Stimulated activated CD8-positive, alpha-beta memory T cell treated with anti-CD3 and anti-CD28 coated beads, Interleukin-2, amount 100 ng/mL, for 1 hour (primary cell): ENCODE measurements at places on chromosomes 4 and X.
A peak's percentile ranks its signal among the peaks of the same experiment; 100 is the strongest.

DNA sequence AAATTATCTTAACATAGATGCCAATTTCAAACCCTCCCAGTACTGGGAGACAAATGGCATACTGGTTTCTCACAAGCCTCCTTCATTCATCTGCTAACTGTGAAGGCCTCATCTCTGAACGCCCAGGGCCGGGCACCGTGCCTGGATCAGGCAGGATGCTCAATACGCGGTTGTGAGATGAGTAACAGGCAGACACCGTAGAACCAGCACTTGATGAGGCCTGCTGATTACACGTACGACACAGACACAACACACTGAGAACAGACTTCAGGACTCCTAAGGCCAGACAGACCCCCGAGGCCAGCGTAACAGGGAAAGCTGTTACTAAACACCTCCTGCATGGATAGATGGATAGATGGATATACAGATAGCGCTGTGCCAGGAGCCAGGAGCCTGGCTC lies 154.6 kb downstream of the AFAP1 start:
- DNase-seq, result no peak

DNA sequence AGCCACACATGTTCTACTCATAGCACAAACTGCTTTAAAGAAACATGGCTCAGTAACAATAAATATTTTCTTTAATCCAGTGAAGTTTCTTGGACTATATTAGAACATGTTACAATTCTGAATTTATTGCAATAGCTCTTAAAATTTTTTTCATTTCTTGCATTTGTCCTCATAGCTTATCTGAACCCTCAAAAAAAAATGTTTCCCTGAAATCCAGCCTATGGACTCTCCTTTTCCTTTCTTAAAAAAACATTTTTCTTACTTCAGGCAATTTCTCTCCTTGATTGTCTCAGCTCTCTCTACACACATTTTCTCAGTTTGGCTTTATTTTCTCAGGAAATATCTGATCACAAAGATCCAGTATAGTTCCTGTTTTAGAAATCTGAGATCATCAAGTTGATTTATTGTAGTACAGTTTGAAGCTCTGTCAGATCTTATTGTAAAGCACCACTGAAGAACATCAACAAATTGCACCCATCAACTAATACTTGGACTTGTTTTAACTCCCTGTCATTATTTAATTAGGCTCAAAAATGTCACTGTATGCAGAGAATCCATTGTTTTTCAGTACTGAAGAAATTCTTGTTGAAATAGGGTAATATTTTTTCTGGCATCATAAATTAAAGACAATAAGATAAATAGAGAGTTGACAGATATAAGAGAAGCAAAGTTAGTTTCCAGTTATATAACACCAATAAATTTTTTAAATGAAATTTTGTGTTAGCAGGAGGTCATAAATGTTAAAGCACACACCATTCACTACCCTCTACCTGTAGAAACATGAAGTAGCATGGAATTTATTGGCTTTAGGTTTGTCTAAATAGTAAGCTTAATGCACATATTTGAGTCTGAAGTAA lies 317.7 kb downstream of the ARHGAP24 start:
- DNase-seq, result no peak

- DNase-seq, result no peak
These were observed 34.5 kb upstream of the FAAH2 start for GRCh38 chrX:57251965-57252364.

DNA sequence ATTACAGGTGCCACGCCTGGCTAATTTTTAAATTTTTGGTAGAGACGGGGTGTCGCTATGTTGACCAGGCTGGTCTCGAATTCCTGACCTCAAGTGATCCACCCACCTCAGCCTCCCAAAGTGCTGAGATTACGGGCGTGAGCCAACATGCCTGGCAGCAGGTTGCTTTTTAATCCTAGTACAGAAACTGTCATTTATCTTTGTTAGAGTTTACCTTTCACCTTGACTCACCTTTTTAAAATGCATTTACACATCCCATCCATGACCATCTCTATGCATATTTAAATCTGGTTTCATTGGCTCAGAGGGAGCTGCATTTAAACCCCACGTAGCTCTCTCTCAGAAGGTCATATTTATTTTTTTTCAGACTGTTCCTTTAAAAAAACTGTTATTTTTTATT lies 31.9 kb downstream of the SLC16A2 start:
- DNase-seq, result no peak

DNA sequence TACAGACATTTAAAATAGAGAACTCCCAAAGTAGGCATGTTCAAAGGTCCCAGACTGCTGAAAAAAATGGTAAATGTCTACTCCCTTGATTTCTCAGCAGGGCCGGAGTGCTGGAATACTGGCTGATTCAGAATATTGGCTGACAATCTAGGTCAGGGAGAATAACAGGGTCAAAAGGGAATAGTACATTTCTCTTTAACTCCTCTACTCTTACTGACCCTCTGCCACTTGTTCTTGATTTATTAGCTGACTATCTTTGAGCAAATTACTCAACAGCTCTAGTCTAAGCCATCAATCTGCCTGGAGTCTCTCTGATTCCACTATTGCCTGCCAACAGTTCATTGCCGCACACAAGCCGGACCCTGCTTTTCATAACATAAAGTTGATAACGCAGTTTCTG lies 19.7 kb upstream of the NWD2 start:
- no peak for DNase-seq

DNA sequence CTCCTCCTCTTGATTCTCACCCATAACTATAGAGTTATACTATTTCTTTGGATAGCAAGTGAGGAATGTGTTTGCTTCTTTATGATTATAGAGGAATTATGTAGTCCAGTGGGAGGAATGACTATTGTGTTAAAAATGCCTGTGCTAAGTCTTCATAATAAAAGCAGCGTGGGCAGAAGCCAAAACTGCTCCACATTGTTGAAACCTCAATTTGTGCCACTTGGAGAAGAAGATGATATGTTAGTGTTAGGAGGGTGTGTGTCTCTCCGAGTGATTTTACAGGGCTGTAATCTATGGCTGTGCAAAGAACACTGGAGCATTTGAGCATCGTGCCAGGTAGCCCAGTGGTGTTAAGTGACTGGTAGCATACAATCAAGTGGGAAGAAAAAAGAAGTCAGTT lies 74.3 kb downstream of the FRAS1 start:
- no peak for DNase-seq

GRCh38 chr4:145541346-145541745 lies 59.7 kb downstream of the SMAD1 start:
- no peak for DNase-seq

DNA sequence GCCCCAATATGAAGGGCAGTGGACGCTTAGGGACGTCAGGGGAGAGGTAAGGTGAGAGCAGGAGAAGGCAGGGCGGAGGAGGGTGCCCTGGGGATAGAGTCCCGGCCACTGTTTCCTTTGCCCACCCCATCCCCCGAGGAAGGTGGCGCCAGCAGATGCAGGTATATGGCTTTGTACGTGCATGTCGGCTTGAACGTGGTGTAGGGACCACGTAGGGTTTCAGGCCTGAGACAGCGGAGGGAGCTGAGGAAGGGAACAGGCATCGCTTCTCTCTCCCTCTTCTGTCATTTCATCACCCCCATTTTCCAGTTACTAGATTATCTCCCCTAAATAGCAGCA lies 97.9 kb downstream of the PHKA2 start:
- no peak for DNase-seq

DNA sequence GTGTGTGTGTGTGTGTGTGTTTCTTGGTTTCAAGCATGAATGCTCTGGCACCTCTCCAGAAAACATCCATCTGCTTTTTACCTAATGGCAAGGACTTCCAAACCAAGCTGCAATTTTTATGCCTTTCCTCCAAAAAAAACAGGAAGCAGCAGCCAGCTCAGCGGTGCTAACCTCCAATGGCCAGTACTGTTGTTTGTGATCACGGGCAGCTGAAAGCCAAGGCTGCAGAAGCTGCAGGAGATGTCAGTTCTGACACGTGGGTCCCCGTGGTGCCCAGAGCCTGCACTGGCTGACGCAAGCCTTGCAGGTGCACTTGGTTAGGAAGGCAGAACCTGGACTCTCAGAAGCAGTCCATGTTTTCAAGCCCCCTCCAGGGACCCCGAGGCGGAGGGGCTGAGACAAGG lies 313.6 kb upstream of the DDX53 start:
- no peak for DNase-seq

DNA sequence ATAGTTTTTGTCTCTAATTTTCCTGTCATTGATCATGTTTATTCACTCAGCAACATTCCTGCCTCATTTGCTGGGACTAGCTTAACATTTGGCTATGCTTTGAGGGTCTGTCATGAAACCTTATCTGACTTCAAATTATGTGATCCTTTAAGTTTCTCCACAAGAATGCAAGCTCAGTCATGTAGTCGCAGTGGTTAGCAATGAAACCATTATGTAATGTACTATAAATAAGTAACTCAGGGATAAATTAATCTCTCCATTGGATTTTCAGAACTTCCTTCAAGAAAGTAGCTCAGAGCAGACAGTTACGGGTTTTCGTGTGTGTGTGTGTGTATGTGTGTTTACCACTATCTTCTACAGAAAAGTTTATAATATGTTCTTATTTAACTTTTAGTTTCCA lies 993.6 kb downstream of the ADGRL3 start:
- no peak for DNase-seq

GRCh38 chr4:183840311-183840710 lies 64.8 kb upstream of the STOX2 start:
- peak; percentile 27 for DNase-seq

DNA sequence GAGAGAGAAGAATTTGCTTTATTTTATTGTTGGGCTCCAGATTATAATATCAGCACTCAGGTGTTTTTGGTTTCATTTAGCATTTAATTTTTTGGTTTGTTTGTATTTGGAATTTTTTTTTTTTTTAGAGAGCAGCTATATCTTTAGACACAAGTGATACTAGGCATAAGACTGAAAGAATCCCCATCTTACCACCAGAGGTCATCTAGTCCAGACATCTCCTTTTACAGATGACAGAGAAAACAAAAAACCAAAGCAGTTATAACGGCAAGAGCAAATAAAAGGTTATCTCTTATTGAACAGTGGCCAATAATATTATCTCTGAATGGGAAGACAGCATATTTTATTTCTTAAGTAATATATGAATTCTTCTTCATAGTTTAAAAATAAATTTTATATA lies 22.8 kb downstream of the USP38 start:
- no peak for DNase-seq

- DNase-seq, result no peak
These were observed 52.6 kb downstream of the CHM start for GRCh38 chrX:85994797-85995196.

GRCh38 chr4:15148199-15148598 lies 145.9 kb downstream of the CPEB2 start:
- no peak for DNase-seq

- DNase-seq, result no peak
These were observed 47.0 kb downstream of the SPRY1 start for GRCh38 chr4:123443401-123444289.

- no peak for DNase-seq
These were observed 1.5 kb downstream of the FUNDC2 start for GRCh38 chrX:155028129-155028528.

- DNase-seq, result no peak
These were observed 8.6 kb downstream of the LIAS start for GRCh38 chr4:39467464-39467863.

GRCh38 chr4:114729068-114729738 lies 130.6 kb downstream of the UGT8 start:
- no peak for DNase-seq

DNA sequence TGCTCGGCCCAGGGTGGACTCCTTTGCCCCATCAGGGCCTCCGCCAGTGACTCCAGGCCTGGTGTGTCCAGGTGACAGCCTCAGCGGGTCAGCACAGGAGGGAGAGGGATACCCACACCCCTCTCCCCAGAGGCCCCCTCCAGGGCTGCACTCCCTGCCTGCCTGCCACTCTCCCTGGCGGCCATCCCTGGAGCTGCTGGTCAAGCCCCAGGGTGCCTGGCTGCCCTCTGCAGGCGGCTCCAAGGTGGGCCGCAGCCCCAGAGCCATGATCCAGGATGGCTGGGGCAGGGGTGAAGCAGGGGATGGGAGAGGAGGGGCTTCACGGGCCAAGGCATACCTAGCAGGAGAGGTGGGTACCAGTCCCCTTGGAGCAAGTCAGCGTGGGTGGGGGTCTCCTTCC lies 3.8 kb downstream of the FGFRL1 start:
- no peak for DNase-seq

DNA sequence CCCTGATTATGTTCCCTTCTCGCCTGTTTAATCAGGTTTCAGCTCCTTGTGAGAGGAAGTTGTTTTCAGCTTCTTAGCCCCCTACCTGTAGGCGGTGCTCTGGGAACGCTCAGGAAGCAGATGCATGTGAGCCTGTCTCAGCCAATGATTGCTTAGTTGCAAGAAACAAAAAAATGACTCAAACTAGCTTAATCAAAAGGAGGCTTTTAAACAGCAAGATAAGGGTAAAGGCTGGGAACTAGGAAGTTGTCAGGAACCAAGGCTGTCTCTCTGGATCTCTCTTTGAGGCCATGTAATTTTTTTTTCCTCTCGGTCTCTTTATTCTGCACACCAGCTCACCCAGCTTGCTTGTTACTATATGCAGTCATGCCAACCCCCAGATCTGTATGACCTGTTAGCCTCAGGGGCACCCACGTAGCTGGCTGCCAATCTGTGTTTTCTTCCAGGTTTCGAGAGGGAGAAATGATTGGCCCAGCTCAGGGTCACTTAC lies 109.1 kb downstream of the PTTG2 start:
- DNase-seq, result no peak

DNA sequence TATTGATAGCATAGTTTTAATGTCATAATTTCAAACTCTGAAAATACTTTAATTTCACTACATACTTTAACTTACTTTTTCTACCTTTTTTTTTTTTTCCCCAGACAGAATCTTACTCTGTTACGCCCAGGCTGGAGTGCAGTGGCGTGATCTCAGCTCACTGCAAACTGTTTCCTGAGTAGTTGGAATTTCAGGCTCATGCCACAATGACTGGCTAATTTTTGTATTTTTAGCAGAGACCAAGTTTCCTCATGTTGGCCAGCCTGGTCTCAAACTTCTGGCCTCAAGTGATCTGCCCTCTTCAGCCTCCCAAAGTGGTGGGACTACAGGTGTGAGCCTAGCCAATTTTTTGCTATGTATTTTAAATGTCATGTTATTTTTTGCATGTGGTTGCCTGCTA lies 741.6 kb downstream of the TRAM1L1 start:
- no peak for DNase-seq

DNA sequence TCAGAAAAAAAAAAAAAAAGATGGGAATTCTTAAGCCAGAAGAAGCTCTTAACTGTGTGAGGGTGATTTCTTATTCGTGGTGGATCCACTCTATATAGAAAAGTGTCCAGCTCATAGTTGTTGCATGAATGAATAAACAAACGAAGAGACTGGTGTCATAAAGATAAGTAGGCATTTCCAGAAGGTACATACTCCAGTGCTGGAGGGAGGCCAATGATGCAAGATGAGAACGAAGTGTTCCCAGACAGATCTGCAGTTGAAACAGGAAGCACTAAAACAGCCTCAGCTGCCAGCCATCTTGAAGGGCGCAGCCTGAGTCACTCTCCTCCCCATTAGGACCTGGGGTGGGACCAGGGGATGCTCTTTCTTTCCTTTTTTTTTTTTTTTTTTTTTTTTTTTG lies 47.4 kb upstream of the HOPX start:
- no peak for DNase-seq

GRCh38 chr4:74486905-74487304 lies 42.0 kb downstream of the AREG start:
- DNase-seq, result no peak
